Activated T-helper 2 cell treated with anti-CD3 and anti-CD28 coated beads, Interferon-gamma antibody, Interleukin-2, Interleukin-4, amounts not matched to agents 10 μg/mL and 5 μg/mL and 100 μg/mL, durations not matched to agents 14 hours and 24 hours and 36 hours (primary cell): ENCODE measurements at places on chromosomes 1 and 21. TPM values are rescaled to one million over a fixed set of nuclear protein-coding genes. Genes with fewer than 3 reads are reported as not detected.

DNA sequence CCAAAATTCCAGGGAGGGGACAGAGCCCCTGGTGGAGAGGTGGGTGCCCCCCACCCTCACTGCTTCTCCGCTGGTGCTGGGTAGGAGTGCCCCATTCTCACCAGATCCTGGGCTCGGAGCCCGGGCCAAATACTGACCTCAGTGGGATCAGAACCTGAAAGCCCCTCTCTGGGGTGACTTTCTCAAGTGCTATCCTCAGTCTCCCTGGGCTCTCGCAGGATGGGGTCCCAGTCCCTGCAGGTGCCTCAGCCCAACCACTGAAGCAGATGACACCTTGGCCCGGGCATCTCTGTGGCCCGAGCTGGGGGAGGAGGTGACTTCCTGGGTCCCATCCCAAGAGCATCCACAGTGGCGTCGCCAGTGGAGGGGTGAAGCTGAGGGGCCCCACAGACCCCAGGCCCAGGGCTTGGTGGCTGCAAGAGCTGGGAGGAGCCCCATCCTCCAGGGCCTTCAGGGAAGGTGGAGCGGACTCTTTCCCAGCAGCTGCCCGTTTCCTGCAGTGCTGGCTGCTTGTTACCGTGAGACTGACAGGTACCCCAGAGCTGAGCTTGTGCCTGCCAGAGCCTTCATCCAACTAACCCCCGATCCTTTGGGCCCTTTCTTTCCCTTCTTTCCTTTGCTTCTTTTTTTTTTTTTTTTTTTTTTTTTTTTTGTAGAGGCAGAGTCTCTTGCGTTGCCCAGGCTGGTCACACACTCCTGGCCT is 3.9 kb upstream of the FNDC10 start:
- DNase-seq, result no peak

The ARHGEF19 gene
- 6.4 and 7.5 TPM in 2 replicates for total RNA-seq

The ACADM gene
- 58.4 and 60.5 TPM in 2 replicates for total RNA-seq

DNA sequence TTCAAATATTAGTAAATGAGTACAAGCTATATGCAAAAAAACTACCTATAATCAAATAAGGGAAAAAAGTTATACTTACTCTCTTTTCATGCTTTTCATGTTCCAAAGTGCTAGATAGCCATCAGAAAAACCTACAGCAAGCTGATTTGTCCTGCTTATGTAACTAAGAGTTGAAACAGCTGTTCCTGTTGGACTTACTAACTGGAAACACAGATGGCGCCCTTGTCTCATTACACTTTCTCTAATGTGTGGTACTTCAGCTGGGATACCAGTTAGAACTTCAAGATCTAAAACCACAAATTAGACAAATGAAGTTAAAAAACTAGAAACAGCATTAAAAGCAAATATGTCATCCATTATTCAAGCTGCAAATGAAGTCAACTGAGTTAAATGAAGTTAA is 24.3 kb downstream of the AHCTF1 start:
- DNase-seq, result no peak

DNA sequence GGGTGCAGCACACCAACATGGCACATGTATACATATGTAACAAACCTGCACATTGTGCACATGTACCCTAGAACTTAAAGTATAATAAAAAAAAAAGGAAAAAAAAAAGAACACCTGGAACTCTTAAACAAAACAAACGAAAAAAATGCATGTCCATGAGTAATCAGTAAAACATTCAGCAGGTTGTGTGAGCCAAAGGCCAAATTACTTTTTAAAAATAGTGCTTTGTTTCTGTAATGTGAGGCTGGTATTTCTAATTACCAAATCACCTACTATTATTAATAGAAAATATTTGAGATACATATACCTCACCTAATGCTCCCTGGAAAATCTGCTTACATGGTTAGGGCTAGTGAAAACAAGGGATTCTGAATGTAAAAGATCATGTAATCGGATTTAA is 294.4 kb upstream of the NR5A2 start:
- DNase-seq, result no peak

DNA sequence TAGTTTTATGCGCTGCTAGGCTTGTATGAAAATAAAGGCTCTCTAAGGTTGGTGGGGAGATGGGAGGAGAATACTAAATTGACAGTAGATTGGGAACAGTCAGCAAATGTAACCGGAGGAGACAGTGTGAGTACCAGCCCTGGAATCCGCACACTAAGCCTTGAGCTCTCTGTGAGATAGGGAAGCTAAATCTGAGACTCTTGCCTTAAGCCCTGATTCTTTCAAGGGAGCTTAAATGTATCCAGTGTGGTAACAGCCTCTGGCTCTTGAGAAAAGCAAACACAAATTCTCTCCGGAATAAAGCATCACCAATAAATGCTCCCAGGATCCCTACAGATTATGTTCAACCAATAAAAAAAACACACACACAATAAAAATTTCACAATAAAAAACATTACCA is 33.0 kb upstream of the PDPN start:
- no peak for DNase-seq

The LCA5L gene
- total RNA-seq, result 0.32 TPM in 1 of 2 replicates, not detected in the other

DNA sequence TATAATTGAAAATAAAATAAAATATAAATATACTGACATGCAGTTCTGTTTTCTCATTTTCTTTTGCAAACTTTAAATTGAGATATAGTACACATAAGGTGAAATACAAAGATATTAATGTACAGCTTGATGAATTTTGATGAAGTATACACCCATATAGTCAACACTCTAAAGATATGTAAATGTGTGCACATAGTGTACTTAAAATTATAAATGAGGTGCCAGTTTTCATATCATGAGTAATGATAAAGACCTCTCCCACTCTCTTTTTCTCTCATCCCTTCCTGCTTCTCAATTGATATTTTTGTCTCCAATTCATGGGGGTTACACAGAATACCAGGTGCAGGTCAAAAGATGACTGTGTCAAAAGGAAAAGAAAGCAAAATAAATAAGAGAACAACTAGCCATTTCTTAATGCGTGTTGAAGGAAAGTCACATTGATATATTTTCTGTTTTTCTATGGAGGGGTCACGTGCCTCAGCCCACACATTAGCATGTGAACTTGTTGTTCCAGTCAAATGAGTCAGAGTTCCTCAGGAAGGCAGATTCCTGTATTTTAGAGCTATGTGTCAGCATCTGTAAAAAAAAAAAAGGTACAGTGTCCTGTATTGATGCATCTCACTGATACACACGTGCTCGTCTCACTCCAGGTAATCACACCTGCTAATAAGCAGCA is 64.3 kb upstream of the HOOK1 start:
- DNase-seq, result no peak

The MRPS15 gene
- 117 and 123 TPM in 2 replicates for total RNA-seq

The LCE2B gene
- not detected in 2 replicates for total RNA-seq

GRCh38 chr1:92363401-92363800 is 64.5 kb downstream of the RPAP2 start:
- DNase-seq, result no peak

The SFN gene
- 0.32 and 0.62 TPM in 2 replicates for total RNA-seq

The SERPINC1 gene
- 0.16 TPM in 1 of 2 replicates, not detected in the other for total RNA-seq

- no peak for DNase-seq
Measured at GRCh38 chr1:112312879-112313278, 83.1 kb upstream of the CTTNBP2NL start.

GRCh38 chr1:2204415-2205190 is 10.0 kb upstream of the FAAP20 start:
- DNase-seq, result no peak

- no peak for DNase-seq
Measured at GRCh38 chr1:10736634-10737586, 59.5 kb downstream of the CASZ1 start.

The CHRNB2 gene
- not detected in 2 replicates for total RNA-seq

DNA sequence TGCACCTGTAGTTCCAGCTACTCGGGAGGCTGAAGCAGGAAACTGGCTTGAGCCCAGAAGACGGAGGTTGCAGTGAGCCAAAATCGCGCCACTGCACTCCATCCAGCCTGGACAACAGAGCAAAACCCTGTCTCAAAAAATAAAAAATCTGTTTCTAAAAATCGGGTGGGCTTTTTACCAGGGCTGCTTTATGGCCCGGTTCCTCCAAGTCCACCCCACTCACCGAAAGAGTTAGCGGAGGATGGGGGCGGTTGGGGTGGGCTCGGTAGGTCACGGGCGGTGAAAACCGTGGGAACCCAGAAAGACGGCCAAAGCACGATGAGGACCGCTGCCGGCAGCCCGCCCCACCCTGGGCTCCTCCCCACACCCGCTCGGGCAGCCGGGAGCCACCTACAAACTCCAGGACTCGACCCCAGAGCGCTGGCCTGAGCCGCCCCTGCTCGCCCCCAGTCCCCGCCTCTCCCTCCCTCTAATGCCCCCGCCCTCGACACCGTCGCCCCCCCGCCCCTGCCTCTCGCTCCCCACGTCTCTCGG is 846 bp upstream of the PER3 start:
- DNase-seq, result no peak

DNA sequence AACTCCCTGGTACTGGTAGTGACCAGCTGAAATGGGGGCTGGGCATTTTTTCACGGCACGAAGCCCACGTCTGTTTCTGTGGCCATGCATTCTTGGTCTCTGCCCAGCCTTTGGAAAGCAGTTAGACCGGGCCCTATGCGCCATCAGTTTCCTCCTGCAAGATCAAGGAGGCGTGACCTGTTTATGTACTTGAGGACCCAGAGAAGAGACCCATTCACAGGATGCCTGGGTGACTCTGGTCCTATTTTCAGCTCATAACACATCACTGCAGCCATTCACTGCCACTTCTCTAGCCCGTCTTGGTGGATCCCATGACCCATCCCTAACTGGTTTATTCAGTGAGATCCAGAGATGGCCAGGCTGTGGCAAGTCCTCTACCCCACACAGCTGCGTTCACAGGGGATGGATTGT is 70.4 kb downstream of the SPSB1 start:
- no peak for DNase-seq

- no peak for DNase-seq
Measured at GRCh38 chr1:52727114-52727586, 897 bp downstream of the ZYG11B start.

The AGO1 gene
- 36.9 and 38.6 TPM in 2 replicates for total RNA-seq

- no peak for DNase-seq
Measured at GRCh38 chr21:17805966-17806365, 13.2 kb downstream of the C21orf91 start.

The SEMA4A gene
- total RNA-seq, result 128 and 132 TPM in 2 replicates

DNA sequence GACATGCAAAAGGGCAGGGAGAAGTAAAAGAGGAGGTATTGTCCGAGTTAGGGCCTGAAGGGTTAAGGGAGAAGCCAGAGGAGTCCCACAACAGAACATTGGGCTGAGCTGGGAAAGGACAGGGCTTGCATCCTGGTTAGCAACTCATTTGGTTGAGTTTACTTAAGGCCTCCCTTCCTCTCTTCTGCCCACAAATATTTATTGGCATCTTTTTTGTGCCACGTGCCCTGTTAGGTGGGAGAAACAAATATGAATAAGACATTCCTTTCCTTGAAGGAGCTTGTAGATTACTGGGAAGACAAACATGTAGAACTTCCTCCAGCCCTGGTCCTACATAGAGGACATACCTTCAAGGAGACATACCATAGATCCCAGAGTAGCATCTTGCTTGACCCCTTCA is 53.0 kb upstream of the PRELP start:
- no peak for DNase-seq

- DNase-seq, result no peak
Measured at GRCh38 chr1:238589843-238590435, 699.2 kb upstream of the ZP4 start.

The PGBD5 gene
- total RNA-seq, result not detected in 2 replicates

- DNase-seq, result no peak
Measured at GRCh38 chr1:243946946-243947345, 96.9 kb upstream of the AKT3 start.

DNA sequence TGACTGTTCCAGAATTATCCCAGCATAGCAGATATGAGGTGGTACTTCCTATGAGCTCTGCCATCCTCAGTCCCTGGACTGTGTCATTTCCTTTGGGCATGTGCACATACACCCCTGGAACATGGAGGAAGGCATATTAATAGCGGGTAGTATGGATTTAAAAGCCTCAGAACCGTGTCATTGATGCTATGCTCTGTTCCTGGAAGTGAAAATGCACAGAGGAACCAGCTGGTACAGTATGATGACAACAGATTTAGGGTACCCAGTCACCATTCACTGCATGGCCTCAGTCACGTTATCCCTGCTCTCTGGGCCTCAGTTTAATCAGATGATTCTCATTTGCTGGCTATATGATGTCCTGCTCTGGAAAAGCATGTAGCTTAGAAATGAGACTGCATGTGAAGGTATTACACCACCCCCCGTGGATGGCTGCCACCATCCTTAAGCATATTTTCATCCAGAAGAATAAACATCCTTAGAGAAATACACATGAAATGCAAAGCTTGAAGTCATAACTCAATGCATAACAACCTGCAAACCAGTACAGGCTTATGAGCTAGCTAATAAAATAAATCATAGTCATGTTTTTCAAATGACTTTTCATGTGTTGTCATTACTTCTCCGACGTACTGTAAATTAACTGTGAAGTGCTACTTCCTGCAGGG is 37.8 kb downstream of the SETD4 start:
- DNase-seq, result no peak

The PROX1 gene
- total RNA-seq, result not detected in 2 replicates

- peak; percentile 41 for DNase-seq
Measured at GRCh38 chr1:14969006-14969405, 184.5 kb upstream of the TMEM51 start.

The HOOK1 gene
- 0.90 and 1.4 TPM in 2 replicates for total RNA-seq

The GCSAML gene
- total RNA-seq, result 0.43 and 0.48 TPM in 2 replicates

The PHGDH gene
- 58.7 and 61.6 TPM in 2 replicates for total RNA-seq

The SPRR5 gene
- total RNA-seq, result not detected in 2 replicates

GRCh38 chr1:94721240-94721639 is 98.9 kb upstream of the SLC44A3 start:
- DNase-seq, result no peak

GRCh38 chr21:38511662-38512243 is 13.5 kb upstream of the ERG start:
- DNase-seq, result no peak

DNA sequence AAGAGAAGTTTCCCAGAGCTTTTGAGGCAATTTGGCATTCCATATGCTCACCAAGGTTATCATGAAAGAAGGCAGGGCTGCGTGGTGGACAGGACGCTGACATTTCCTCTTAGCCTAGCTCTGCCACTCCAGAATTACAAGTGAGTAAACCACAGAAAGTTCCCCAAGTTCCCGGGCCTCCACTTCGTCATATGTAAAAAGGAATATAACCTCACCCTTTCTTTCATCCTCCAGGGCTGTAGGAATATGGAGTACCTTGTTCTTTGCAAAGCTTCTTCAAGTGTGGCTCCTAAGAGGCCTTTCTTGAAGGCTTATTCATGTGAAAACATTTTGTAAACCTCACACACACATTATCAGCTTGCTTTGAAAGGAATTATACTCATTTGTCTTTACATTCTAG is 210.2 kb downstream of the GREM2 start:
- no peak for DNase-seq

- DNase-seq, result no peak
Measured at GRCh38 chr1:232555494-232556210, 74.3 kb downstream of the SIPA1L2 start.

The IL12RB2 gene
- 108 TPM in 2 replicates for total RNA-seq

- DNase-seq, result no peak
Measured at GRCh38 chr1:225712391-225712790, 59.5 kb upstream of the ENAH start.
